ENCODE measurements at places on chromosomes 7 and 10.

- DNase-seq: no peak
These were observed 147.9 kb downstream of the AHR start for GRCh38 chr7:17446340-17446739.

DNA sequence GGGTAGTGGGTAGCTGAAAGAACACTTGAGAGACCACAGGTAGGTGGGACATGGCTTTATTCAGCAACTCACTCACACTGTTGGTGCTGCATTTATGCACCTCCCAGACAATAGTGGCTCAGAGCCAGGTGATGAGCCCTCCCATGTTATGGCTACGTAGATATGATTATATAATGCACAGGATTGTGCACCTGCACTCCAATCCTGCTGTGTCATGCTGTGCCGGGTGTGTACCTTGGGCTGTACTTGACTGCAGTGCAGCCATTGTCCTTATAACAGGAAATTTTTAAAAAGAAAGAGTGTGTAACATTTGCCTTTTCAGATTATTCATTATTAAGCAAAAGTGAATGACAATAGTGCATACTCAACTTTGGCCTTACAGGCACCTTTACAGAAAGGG lies 366.1 kb upstream of the BMPER start:
- no peak for DNase-seq

DNA sequence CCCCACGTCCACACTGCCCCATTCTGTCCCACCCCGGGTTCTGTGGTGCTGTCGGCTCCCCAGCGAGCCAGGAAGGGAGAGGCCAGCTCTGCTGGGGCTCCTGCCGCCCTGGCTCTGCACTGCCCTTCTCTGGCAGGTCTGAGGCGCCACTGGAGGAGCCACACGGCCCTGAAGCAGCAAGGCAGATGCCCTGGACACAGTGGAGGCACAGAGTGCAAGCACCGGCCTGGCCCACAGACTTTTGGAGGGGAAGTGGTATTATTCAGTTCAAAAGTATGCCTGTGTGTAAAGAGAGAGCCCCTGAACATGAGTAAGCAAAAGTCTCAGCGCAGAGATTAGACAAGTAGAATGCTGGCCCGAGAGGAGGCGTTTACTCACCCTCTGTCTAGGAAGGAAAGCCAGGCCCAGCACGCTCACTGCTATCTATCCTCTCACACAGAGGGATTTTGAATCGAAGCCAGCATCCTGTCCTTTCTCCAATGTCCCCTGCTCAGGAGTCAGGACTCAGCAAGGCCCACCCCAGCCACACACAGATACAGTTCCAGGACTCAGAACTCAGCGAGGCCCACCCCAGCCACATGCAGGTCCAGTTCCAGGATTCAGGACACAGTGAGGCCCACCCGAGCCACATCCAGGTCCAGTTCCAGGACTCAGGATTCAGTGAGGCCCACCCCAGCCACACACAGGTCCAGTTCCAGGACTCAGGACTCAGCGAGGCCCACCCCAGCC lies 115.0 kb downstream of the EGFR start:
- DNase-seq: no peak

DNA sequence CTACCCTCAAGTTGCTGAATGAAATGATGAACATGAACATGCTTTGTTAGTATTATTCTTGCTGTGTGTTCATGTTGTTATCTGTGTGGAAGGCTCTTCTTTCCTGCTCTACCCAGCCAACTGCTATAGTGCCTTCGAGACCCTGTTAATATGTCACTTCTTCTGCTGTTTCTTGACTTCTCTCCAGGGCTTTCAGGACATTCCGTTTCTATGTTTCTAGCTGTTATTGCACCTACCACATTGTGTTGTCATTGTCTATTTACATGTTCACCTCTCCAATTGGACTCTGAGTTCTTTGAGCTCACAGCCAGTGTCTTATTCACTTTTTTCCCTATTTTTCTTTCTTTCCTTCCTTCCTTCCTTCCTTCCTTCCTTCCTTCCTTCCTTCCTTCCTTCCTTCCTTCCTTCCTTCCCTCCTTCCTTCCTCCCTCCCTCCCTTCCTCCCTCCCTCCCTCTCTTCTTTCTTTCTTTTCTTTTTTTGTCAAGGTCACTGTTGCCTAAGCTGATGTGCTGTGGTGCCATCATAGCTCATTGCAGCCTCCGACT lies 40.4 kb downstream of the BAMBI start:
- no peak for DNase-seq

DNA sequence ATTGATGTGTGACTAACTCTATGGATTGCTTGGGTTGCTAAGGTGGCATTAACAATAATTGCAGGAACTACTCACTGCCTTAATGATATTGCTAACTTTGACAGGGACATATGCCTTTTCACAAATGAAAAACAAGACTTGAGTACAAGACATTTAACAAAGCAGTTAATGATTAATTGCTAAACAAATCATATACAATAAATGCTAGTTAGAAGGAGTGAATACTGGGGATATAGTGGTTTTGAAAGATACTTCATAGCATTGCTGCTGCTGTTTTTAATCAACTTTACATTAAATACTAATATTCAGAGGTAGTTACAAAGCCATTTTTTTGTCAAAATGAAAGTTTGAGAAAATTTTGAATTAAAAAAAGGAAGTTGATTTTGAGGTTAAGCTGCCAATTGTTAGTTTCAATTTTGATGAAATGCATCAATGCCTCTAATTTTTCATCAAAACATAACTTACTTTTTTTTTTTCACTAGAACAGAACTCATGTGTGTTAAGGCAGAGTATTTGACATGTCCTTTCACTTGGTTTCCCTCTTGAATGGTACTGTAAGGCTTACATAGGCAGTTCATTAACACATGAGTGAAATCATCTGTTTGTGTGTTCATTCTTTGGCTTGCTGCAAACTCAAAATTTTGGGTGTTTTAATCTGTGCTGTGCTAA lies 106.2 kb upstream of the SEMA3D start:
- DNase-seq: no peak

- DNase-seq: no peak
These were observed 271.0 kb downstream of the POU6F2 start for GRCh38 chr7:39248692-39249090.
